Stimulated activated CD4-positive, alpha-beta T cell treated with anti-CD3 and anti-CD28 coated beads, Interleukin-15, amount 100 ng/mL, for 1 hour (primary cell): ENCODE measurements at places on chromosomes 5 and 9.
A peak's percentile ranks its signal among the peaks of the same experiment; 100 is the strongest.

GRCh38 chr5:135133181-135133580, 99.2 kb upstream of the PITX1 start:
- DNase-seq: no peak

GRCh38 chr9:114694146-114694545, 12.2 kb upstream of the TEX48 start:
- DNase-seq: no peak

- DNase-seq: no peak
Measured at GRCh38 chr9:22107202-22108045, 98.3 kb upstream of the CDKN2B start.

GRCh38 chr9:123652416-123652815, 277.5 kb downstream of the DENND1A start:
- no peak for DNase-seq

DNA sequence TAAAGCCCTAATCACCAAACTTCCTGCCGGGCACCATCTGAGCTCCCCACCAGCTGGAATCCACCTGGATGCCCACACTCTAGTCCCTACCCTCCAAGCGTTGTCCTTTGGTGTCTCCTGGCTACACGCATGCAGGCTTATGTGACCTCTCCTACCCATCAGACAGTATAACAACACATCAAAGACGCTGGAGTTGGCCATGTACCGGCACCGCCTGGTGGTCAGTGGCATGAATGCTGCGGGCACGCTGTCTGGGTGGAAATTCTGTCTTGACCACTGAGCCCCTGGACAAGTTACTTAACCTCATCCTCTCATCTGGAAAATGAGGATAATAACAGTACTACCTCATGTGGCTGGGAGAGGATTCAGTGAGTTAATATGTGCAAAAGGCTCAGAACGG, 23.4 kb upstream of the CORO2A start:
- no peak for DNase-seq

DNA sequence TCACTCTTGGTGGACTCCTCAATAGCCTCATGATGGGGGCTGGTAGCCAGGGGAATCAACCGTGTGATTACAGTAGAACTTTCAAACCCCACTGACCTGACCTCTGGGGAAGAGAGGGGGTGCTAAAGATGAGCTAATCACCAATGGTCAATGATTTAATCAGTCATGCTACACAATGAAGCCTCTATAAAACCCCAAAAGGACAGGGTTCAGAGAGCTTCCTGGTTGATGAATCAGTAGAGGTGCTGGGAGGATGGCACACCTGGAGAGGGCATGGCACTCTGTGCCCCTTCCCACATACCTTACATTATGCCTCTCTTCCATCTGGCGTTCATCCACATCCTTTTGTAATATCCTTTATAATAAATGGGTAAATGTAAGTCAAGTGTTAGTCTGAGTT, 8.9 kb upstream of the SH3TC2 start:
- no peak for DNase-seq

- no peak for DNase-seq
Measured at GRCh38 chr5:111699324-111699723, 57.7 kb downstream of the NREP start.

DNA sequence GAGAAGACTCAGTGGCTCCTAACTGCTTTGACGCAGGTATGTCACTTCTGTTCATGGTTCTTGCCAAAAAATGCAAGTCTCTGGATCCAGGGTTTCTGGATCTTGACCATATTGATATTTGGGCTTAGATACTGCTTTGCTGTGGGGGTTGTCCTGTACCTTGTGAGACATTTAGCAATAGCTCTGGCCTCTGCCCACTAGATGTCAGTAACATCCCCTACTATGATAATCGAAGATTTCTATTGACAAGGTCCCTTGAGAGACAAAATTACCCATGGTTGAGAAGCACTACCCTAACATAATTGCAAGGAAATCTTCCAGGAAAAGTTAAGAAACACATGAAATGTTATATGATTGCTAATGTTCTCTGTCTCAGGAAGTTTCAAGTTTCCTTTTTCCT, 285.4 kb downstream of the TMEM232 start:
- DNase-seq: no peak

GRCh38 chr5:51373880-51374523, 9.2 kb upstream of the ISL1 start:
- DNase-seq: no peak

DNA sequence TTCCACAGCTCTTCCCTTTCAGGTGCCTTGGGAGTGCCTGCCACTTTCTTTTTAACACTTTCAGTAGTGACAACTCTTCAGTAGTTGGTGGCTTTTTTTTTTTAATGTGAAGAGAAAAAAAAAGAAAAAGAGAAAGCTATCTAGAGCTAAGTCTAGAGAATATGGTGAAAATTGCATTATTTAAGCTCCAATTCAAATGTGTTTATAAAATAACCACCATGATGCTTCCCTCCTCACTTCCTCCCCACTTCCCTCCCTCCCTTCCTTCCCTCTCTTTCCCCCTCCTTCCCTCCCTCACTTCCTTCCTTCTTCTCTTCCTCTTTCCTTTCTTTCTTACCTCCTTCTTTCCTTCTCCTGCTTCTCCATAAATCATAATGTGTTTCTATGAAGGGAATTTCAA, 456.7 kb upstream of the ACTBL2 start:
- DNase-seq: no peak

DNA sequence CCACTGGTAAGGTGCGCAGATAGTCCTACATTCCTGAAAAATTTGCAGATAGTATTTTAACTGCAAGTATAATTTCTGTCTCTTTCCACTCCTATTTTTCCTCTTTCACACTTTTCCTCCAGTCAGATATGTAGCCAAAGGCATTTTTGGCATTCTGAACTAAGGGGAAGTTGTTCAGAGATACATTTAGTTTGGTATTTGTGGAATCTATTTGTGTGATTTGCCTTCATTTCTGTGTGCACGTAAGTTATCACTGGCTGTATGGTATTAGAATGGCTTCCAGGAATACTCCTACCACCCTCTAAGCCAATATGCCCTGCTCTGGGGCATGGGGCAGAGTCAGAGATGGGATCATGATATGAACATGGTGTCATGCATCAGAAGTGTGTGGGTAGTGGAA, 45.8 kb upstream of the GRAMD2B start:
- DNase-seq: no peak

DNA sequence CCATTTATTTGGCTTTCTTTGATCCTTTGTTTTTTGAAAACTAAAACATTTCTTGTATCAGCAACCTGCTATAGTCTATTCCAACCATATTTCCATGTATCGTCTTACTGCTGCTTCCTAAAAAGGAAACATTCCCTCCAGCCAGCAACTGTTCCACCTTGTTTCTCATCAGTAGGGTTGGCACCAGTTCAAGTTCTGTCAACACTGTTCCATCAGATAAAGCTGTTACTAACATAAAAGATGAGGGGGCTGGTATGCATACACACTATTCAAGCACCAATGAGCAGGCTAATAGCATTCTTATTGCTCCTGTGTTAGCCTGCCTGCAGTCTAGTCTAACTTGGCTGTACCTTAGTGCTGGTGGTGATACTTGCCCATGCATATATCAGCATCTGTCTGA, 178.3 kb downstream of the CWC27 start:
- no peak for DNase-seq

DNA sequence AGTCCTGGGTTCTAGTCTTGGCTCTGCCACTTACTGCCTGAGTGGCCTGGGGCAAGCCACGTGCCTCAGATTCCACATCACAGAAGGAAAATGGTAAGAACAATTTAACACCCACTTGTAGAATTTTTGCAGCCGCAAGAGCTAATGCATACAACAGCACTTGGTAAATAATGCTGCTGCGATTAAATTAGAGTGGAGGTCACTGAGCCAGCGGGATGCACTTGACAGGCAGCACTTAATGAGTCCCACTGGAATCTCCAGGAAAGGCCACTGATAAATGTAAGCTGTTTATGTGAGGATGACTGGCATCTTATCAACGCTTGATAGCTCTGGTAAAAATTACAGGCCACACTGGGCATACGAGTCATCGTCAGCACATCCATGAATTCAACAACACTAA, 59.4 kb upstream of the UBTD2 start:
- no peak for DNase-seq

- DNase-seq: no peak
Measured at GRCh38 chr5:158381614-158382160, 522.7 kb upstream of the CLINT1 start.

DNA sequence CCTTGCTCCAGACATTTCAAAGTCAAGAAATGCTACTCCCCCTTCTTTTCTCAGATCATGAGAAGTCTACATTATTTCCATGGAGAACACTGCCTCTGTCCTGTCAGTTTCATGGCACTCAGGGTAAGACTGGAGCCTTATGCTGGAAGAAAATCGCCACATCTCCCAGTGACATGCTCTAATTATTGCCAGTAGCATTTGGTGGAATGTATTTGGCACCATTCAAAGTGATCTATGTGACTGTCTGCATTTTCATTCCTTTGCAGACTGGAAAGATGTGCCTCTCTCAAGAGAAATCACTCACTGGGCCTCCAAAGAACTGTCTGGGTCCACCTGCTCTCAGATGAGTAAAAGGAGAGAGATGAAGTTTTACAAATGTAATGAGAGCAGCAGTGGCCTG, 840 bp upstream of the PLCXD3 start:
- no peak for DNase-seq

GRCh38 chr5:53008751-53009150, 19.6 kb downstream of the ITGA2 start:
- no peak for DNase-seq

DNA sequence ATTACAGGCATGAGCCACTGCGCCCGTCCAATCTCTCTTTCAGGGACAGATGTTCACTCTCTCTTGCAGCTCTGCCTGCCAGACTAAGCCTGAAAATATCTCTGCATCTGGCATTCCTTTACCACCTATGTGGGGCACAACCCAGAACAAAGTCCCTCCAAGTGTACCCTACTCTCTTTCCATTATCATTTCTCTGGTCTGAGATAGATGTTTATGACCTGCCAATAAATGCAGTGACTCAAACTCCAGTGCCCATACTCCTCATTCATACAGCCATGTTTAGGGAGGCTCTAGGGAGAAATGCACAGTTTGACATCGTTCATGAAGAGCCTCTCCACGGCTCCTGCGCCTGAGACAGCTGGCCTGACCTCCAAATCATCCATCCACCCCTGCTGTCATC, at the start of gene BTNL3:
TSS of gene BTNL3 (plus strand) at position 255 of the 400 bp plus-strand sequence. CDS start 183 bp downstream, outside the sequence.
- no peak for DNase-seq

DNA sequence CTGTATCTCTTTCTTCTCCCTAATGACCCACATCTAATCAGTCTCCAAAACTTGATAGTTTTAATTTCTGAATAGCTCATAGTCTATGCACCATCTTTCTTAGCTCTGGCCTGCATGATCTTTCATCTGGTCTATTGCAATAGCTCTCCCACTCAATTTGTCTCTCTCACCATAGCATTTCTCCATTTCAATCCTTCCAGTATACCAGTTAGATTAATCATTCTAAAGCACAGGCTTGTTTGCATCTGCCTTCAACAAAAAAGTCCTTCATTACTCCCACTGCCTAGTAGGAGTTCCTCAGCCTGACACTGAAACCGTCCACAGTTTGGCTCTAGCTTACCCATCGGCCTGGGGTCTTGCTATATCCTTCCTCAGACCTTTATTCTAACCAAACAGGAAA, 344.9 kb downstream of the ENC1 start:
- no peak for DNase-seq

- no peak for DNase-seq
Measured at GRCh38 chr5:93107141-93107540, 473.9 kb downstream of the NR2F1-AS1 start.

DNA sequence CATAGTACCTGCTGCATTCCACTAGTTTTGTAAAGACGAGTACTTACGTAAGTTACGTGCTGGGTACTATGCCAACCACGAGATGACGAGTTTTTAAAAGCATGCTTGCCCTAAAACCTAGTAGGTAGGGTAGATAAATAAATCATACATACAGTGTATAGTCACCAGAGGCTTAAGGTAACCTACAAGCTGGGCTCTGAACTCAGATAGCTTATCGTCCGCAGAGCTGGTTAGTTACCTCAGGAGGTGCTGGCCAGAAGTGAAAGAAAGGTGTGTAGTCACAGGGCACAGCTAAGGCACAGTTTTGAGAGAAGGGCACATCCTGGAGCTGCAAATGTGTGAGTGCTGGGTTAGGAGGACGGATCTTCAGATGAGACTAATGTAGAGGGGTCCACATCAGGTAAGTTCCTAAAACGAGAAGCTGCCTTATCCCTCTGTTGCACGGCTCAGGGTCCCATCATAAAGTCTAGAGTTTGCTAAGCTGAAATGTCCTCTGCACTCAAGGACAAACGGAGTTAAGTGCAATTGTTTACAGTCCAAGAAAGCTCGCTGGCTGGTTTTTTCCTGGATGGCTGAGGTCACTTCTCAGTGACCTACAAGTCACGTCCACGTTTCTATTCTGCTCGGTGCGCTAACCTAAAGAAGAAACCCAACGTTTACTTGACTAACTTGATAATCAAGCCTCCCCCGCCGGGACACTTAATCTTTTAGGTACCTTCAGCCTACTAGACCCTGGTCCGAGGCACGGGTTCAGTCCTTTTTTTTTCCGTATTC, 1.1 kb upstream of the SNX24 start:
- no peak for DNase-seq

DNA sequence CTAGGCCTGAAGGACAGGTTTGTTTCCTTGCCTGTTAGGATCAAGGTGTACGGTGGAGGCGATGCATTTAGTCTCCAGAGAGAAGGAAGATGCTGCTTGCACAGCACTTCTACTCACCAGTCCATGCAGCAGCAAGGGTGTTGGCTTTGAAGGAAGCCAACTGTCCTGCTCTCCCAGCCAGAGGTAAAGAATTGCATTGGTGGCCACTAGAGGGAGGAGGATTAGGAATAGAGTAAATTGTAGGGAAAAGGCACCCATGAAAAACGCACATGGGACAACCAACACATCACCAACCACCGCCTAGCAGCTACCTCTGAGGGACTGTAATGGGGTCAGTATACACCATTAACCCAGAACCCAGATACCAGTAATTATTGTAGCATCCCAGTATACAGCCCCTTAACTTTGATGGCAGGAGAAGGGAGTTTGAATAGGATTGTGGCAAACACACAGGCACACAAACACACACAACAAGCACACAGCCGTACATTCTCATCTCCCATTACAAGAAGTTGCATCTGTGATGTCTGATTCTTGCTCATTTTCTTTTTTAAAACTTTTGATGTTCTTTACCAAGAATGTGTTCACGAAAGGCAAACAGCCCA, 267.7 kb downstream of the ADAMTS6 start:
- no peak for DNase-seq

DNA sequence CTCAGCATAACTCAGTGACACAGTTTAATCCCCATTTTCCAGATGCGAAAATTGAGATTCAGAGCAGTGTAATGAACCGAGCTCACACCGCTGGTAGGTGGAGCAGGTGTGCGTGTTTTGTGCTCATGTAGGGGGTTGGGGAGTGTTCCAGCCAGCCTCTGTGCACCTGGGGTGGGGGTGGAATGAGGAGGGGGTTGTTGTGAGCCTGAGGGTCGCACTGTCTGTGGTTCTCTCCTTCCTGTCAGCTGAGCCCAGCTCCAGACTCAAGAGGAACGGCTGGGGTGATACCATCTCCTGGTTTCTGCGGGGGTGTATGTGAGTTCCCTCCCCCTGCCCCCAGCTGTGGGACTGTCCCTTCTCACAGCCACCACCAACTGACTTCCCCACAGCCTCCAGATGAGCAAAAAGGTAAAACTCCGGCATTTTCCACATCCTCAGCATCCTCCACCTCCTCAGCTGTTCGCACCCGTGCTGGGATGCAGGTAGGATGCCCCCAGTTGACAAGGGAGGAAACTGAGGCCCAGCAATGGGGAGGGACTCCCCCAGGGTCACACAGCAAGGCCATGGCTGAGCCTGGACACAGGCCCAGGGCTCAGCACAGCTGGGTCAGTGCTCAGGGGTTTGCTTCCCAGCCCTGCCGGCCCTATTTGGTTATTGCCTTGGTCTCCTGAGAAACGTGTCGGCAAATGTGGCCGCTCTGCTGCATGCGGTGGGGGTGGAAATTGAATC, 2.1 kb downstream of the SH2D3C start:
- DNase-seq: peak; percentile 59
